Mucosa of descending colon (tissue), 3 donors: ENCODE measurements at places on chromosomes 1 and 21.

DNA sequence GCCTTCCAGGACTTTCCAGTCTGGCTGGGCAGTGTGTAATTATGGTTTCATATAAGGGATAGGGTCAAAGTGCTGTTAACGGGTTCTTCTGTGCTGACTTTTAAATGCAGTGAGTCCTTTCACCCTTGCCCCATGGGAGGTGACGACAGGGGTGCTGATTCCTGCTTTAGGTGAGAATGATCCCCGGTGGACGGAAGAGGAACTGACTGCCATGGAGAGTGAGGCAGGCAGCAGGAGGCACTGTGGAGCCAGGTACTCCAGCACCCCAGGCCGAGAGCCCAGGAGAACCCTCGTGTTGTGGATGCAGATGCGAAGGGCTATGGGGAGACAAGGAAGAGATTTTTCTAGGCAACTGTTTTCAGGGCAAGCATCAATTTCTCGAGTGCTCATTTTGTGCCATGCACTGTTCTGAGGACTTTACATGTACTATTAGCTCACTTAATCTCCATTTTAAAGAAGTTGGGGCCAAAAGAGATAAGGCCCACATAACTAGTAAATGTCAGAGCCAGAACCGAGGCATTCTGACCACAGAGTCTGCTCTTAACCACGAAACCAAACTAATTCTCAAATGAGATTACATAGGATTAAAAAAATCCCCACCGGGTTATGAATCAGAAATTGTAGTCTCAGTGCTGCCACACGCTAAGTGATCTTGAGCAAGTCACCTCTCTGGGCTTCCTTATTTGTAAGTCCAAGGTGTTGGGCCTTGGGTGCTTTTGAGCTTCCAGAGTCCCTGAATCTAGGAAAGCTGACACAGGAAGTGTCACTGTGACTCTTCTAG, 28.2 kb downstream of the STPG1 start:
- no peak for DNase-seq

DNA sequence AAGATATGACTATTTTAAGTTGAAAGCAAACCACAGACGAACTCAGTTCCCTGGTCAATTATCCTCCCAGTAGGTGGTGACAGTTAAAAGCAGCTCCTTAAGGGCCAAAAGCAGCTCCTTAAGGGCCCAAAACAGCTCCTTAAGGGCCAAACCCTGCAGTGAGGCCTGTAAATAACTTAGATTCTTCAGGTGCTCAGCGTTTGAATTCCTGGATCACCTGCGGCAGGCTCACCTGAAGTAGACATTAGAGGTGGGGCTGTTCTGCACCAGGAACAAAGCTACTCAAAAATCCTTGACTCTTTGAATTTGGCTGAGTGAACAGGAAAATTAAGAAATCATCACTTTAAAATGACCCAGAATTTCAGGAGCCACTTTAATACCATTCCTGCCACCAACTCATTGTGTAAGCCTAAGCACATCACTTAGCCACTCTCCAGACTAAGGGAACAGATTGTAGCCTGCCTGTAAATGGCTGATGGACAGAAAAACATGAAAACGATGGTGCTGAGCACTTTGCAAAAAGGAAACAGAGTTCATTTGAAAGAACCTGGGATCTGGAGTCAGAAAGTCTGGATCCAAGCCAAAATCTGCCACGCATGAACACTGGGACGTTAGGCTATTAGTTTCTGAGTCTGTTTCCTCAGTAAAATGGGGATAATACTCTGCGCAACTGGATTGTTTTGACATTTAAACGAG, 126.9 kb downstream of the LRIG2 start:
- no peak for DNase-seq

DNA sequence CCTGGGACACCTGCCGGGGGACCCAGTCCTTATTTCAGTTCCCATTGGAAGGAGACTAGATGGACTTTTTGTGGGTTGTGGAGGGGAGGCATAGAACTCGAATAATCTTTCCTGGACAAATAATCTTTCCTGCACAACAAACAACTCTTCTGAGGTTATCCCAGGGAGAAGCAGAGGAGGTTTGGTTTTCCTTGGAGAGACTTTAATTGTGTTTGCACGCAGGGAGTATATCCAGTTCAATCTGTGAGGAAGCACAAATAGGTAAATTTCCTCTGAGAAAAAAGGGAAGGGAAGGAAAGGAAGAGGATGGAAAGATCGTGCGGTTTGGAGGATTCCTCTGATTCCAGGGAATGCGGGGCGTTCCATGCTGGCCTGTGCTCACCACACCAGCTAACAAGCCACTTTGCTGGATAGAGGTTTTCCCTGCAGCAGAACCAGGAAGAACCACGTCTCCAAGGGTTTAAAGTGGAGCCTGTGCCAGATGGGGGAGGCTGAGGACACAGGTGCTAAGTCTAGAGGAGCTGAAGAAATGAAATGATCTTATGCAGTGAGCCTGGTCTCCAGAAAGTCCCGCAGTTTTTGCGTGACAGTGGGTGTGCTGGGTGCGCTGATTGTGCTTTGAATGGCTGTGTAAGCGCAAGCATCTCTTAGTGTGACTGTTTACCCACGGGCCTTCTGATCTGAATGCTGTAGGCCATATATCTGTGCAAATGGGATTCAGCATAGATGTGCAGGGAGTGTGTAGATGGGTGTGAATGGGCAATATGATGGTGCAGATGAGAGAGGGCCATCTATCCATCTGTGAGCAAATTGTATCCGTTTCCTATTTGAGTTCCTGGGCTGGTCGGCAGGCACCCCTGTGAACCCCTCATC, 7.6 kb downstream of the PAX7 start:
- no peak for DNase-seq

- DNase-seq = no peak
These were observed 178.8 kb upstream of the PDE4B start for GRCh38 chr1:65613884-65614283.

DNA sequence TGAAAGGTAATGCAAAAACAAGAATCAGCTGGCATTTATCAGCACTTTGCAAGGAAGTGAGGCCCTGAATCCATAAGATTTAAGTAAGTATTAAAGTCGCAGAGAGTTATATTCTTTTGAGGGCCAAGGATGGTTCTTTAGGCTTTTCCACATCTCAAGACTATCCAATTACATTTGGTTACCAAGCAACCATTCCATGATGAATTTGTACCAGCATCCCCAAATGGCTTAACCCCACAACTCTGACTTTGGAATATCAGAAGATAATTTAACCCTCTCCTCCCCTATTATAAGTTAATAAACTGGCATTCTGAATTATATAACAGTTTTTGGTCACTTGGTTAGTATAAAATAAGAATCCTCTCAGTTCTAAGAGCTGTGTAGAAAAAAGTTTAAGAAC, 2.8 kb downstream of the PHTF1 start:
- DNase-seq = no peak
